ENCODE measurements at places on chromosomes 3 and 15. TPM values are rescaled to one million over a fixed set of nuclear protein-coding genes. Genes with fewer than 3 reads are reported as not detected.

Gene CLDN16
- total RNA-seq: 12.0 TPM

DNA sequence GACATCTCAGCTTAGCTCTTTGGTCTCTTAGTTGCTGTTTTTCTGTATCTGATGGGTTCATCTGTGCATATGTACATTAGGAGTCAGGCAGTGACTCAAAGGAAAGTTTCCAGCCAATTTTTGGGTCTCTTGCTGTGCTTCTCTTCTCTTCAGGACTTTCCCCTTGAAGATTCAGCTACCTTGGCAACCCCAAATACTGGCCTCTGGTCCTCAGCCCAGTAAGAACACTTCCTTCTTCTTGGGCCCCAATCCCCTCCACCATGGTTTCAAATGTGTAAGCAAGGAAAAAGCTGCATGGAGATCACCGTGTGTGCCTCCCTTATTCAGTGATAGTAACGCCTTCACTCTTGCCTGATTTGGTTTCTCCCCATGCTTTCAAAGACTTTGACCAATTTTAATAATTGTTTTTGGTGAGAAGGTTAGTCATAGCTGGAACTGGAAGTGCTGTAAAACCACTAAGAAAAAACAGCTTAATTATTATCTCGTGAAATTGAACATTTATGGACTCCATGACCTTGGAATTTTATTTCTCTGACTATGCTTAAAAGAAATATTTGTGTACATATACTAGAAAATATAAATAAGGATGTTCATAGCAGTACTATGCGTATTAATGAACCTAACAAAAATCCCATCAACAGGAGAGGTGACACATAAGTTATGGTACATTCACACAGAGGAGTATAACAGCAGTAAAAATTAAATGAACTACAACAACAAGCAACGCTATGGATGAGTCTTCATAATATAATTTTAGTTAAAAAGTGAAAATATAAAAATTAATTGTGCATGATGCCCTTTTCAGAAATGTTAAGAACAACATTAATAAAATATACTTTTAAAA, 125.3 kb upstream of the BCL6 start:
- DNase-seq: no peak

- no peak for DNase-seq
These were observed 855 bp upstream of the ABHD5 start for GRCh38 chr3:43689766-43690399.

DNA sequence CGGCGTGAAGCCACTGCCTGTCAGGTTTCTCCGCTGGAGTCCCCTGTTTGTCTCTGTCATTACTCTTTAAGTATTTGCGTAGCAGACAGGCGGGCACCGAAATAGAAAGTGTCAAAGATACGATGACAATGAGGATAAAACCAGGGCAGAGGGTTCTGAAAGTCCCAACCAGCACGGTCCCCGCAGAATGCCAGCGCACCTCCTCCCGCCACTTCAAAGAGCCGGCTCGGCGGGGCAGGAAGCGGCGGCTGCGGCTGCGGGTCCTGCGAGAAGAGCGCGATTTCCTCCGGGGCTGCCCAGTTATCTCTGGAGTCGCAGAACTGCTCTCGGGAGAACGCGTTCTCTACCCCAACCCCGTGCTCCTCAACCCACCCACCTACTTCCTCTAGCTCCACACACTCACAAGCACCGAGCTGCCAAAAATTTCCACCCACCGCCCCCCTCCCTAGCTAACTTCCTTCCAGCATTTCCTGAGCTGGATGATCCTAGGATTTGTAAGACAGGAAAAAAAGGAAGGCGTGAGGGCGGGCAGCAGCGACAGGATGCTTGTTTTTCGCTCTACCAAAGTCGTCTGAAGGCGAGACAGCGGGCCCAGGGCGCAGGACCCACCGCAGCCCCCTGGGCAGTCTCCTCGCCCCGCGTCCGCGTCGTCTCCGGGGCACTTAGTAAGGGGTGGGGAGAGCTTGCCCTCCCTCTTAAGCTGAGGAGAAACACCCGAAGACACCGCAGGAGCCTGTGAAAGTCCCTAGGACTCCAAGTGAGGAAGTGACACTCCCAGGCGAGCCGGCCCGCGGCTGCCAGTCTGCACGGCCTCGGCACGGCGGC, at the start of gene ARHGAP31:
Gene ARHGAP31 (plus strand): TSS at position 513 of the 825 bp plus-strand sequence. CDS start 522 bp downstream, outside the sequence.
- DNase-seq: no peak

DNA sequence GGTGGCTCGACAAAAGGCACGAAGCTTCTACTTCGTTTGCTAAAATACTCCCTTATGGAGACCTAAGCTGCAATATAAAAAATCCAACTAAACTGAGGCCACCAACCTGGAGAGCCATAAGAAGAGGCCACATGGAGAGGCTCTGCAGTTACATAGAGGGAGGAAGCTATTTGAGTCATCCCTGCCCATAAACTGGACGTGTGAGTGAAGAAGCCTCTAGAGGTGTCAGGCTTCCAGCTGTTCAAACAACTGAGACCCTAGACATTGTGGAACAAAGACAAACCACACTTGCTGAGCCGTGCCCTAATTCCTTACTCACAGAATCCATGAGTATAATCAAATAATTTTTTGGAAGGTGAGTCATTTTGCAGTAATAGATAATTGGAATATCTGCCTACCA, 50.2 kb upstream of the GMNC start:
- DNase-seq: peak; percentile 10

DNA sequence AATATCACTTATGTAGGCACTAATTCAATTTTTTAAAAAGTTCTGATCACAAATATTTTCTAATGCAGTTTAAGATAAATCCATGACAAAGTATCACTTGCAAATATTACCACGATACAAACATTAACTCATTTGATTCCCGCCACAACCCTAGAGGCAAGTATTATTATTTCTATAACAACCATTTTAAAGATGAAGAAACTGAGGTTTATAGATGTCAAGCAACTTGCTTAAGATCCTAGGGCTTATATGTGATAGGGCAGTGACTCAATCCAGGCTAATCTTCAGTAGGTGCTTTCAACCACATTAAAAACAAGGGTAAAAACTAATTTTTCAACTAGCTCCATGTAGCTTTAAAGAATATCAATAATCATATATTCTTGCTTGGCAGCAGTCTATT, 1.7 kb downstream of the DYNC1LI1 start:
- DNase-seq: no peak

DNA sequence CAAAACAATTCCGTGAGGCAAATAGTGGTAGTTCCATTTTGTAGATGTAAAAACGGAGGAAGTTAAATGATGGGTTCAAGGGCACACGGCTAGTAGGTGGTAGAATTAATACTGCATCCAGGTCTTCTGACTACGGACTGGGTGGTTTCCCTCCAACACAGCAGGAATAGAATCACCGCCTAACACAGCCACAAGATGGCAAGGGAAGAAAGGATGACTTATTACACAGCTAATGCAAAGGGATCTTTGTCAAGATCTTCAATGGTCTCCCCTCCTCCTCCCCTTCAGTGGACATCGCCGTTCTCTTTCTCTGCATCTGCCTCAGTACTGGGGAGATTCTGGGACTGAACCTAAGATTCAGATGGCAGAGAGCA, 524 bp upstream of the TOPBP1 start:
- peak; percentile 2 for DNase-seq

- DNase-seq: no peak
These were observed 22.1 kb downstream of the MAP2K1 start for GRCh38 chr15:66408675-66409282.

DNA sequence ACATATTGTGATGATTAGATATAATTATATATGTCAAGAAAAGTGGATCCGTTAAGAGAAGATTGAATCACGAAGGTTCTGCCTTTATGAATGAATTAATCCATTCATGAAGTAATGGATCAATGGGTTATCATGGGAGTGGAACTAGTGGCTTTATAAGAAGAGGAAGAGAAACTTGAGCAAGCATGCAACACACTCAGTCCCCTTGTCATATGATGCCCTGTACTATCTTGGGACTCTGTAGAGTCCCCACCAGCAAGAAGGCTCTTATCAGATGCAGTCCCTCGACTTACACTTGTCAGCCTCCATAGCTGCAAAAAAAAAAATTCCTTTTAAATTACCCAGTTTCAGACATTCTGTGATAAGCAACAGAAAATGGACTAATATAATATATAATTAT, 301.9 kb downstream of the RAP2B start:
- DNase-seq: no peak
